ENCODE measurements at places on chromosomes 7 and 10.

DNA sequence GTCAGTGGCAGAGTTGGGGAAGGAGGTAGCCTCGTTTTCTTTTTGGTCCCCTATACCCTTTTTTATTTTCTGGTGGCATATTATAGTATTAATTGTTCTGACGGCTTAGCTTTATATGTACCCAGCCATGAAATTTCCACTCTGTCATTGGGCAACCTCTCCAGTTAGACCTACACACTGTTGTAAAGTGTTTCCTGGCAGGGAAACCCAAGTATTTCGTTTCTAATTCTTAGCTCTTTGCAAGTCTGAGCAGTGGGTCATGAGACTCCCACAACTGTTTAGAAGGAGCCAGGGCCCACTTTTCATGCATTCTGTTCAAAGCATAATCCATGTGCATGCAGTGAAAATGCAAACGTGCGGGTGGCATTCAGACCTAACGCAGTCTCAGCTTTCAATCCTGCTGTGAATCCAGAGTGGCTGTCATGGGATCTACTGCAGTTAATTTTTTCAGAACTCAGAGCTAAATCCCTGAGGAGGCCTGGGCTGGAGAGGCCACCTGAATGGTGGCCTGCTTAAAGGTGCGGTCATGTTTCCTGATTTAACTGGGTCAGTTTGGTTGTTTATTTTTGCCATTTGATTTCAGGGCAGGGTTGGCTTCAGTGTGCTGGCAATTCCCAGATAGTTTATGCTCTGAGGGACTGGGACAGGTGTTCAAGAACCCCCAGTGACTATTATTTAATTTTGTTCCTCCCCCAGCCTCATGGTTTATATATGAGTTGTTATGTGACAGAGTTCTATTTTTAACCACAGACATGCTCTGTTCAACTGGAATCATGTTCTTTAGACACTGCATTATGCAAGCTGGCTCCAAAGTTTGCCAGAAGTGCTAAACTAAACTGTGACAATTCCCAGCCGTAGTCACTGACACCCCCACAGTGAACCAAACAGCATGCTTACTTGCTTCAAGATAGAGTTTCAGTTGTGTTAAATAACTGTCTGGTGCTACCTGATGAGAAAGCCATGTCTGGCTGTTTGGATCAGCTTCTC is 27.4 kb upstream of the SYPL1 start:
- DNase-seq: no peak

- DNase-seq: no peak
These were observed 106.0 kb upstream of the ZNF32 start for GRCh38 chr10:43754569-43755260.

- DNase-seq: no peak
These were observed 198.3 kb downstream of the NEBL start for GRCh38 chr10:20698837-20699236.

GRCh38 chr10:93376372-93377293 is 105.5 kb downstream of the MYOF start:
- peak; percentile 18 for DNase-seq

GRCh38 chr10:114685456-114685855 is 27.4 kb upstream of the ABLIM1 start:
- DNase-seq: no peak

- DNase-seq: no peak
These were observed 6.6 kb upstream of the GIMAP7 start for GRCh38 chr7:150507947-150508602.

- DNase-seq: no peak
These were observed 45.4 kb downstream of the DOCK4 start for GRCh38 chr7:112160771-112161150.

GRCh38 chr10:63515002-63515763 is 6.0 kb upstream of the REEP3 start:
- DNase-seq: no peak

- DNase-seq: no peak
These were observed 7.4 kb downstream of the YWHAG start for GRCh38 chr7:76351372-76351771.

GRCh38 chr10:115879372-115880089 is 393.5 kb downstream of the GFRA1 start:
- DNase-seq: no peak

GRCh38 chr7:55369427-55370400 is 4.6 kb downstream of the LANCL2 start:
- DNase-seq: no peak

DNA sequence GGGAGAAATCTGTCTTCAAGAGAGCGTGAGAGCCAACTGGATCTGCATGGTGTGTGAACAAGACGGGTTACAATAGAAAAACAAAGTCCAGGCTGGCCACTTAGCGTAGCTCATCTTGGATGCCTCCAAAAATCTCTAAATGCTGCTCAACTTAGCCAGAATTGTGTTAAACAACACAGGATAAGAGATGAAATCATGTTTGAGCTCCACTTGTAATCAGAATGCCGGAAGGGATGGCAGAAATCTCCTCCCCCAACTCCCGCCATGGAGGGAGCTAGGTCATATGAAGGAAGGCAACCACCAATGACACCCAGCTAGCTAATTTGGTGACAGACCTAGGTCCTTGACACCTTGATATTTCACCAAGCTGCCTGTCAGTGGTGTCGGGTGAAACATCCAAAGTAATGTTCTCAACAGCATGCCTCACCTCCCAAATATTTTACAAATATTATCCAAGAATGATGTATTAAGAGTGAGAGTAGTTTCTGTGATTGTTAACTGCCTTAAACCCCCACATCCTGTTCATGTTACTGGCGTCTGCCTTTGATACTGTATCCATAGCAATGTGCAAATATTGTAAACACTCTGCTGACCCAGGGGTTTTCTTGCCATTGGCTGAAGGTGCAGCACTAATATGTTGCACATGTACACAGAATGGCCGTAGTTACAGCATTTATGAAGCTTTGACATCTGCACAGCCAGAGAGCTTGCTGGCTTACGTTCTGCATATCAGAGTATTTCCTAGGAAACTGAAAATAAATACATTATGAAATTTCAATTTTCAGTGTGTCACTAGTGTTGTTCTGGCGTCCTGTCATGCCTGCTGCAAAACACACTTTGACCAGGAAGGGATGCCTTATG is 25.8 kb downstream of the TMEM254 start:
- DNase-seq: peak; percentile 6

GRCh38 chr10:101139421-101139911 is 8.4 kb downstream of the TLX1 start:
- DNase-seq: no peak

- no peak for DNase-seq
These were observed 65.7 kb upstream of the PARD3 start for GRCh38 chr10:34880817-34881216.

DNA sequence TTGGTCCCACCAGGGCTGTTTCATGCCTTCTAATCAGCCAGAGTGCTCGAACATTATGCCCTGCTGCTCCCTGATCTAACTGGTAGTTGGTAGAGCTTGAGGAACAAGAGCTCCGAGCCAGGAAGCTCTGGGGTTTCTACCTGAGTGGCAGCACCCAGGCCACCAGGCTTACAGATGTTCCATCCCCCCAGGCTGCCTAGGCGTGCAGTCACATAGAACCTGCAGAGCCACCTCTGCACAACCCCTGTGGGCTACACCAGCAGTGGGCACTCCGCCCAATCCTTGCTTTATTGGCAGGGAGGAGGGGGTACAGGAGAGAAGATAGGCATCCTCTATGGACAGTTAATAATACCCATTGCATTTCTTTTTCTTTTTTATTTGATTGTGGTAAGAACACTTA is 21.8 kb downstream of the MAP3K8 start:
- DNase-seq: no peak

DNA sequence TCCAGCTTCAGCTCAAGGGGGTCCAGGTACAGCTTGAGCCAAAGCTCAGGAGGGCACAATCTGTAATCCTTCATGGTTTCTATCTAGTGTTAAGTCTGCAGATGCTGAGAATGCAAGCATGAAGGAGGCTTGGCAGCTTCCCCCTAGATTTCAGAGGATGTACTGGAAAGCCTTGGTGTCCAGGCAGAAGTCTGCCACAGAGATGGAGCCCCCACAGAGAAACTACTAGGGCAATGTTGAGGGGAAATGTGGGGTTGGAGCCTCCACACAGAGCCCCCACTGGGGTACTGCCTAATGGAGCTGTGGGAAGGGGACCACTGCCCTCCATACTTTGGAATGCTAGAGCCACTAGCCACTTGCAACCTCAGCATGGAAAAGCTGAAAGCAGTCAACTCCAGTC is 11.4 kb downstream of the ZNF25 start:
- no peak for DNase-seq

DNA sequence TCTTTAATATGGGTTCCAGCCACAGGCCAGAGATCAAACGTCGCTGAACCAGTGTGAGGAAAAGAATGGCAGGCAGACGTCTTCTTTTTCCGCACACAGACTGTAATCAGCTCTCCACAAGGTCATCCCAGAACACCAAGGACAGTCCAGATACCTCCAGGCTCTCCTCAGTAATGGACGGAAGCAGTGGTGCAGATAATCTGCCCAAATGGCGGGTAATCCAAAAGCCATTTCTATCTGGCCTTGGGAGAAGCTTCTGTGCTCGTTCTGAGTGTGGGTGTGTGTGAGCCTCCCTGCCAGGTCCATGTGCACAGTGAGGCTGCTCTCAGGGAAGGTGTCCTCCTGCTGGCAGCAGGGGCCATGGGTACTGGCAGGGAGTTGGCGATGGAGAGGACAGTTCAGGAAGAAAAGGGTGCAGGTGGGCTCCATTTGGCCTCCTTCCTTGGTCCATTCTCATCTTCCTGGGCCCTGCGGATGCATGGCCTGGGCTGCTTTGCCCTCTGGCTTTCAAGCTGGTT is 15.6 kb upstream of the TEX36 start:
- no peak for DNase-seq

- DNase-seq: no peak
These were observed 174.4 kb upstream of the LYZL2 start for GRCh38 chr10:30803892-30804322.

- no peak for DNase-seq
These were observed 179.4 kb upstream of the PRSS1 start for GRCh38 chr7:142569851-142570250.

- no peak for DNase-seq
These were observed 148.1 kb upstream of the RSU1 start for GRCh38 chr10:16965344-16965616.

DNA sequence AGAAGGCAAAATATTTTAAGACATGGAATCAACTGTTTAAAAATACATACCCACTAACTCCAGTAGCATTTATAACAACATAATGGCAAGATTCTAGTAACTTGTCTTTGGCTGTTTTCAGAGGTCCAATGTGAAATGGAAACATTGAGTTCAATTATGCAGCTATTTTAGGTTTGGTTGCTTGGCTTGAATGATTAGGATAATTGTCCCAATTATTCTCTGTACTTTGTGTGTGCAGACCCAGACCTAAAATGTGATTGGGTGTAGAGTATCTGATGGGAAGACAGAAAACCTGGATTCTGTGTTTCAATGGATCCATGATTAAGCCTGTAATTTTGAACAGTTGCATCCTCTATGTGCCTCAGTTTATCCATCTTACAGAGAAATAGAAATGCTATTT is 392.7 kb upstream of the NFE2L3 start:
- DNase-seq: peak; percentile 38

Data from COR-L47 (cell line).